ENCODE measurements at places on chromosomes 6 and 20. TPM values are rescaled to one million over a fixed set of nuclear protein-coding genes. Genes with fewer than 3 reads are reported as not detected.

The KIAA1755 gene
- polyA plus RNA-seq, result 2.7 TPM

The ALDH5A1 gene
- 30.7 TPM for polyA plus RNA-seq

The TREML2 gene
- polyA plus RNA-seq, result 0.14 TPM

The ZNF311 gene
- 6.7 TPM for polyA plus RNA-seq

The GSTA2 gene
- not detected for polyA plus RNA-seq

The C6orf132 gene
- 4.1 TPM for polyA plus RNA-seq

The EDN3 gene
- polyA plus RNA-seq, result 7.1 TPM

The ASIP gene
- polyA plus RNA-seq, result 0.49 TPM

The PPP1R16B gene
- 6.9 TPM for polyA plus RNA-seq

The SERPINB6 gene
- 97.4 TPM for polyA plus RNA-seq

The PROCR gene
- 7.6 TPM for polyA plus RNA-seq

The PCK1 gene
- 4.5 TPM for polyA plus RNA-seq

The CD24 gene
- polyA plus RNA-seq, result 1,381 TPM

The CCND3 gene
- polyA plus RNA-seq, result 28.1 TPM

The FUT9 gene
- polyA plus RNA-seq, result 6.7 TPM

The C20orf204 gene
- 0.62 TPM for polyA plus RNA-seq

The WASF1 gene
- polyA plus RNA-seq, result 63.6 TPM

The AGER gene
- 18.0 TPM for polyA plus RNA-seq

The ADGRB3 gene
- 5.1 TPM for polyA plus RNA-seq

The TINAG gene
- 38.7 TPM for polyA plus RNA-seq

The ZNF334 gene
- 33.9 TPM for polyA plus RNA-seq

The SAMD3 gene
- 0.74 TPM for polyA plus RNA-seq

The LAMA2 gene
- polyA plus RNA-seq, result 30.8 TPM

The BMP5 gene
- polyA plus RNA-seq, result 2.8 TPM

The EEF1A1 gene
- 19,777 TPM for polyA plus RNA-seq

The WFDC10B gene
- polyA plus RNA-seq, result not detected

The AKAP12 gene
- polyA plus RNA-seq, result 151 TPM

The SULF2 gene
- 90.4 TPM for polyA plus RNA-seq

The PPP1R10 gene
- polyA plus RNA-seq, result 67.6 TPM

The CCNC gene
- polyA plus RNA-seq, result 92.8 TPM

The SPTLC3 gene
- polyA plus RNA-seq, result 20.1 TPM

The CRISP3 gene
- not detected for polyA plus RNA-seq

The BPIFB4 gene
- not detected for polyA plus RNA-seq

The KHDC1L gene
- 0.69 TPM for polyA plus RNA-seq

The MEI4 gene
- 2.2 TPM for polyA plus RNA-seq

The TREM1 gene
- polyA plus RNA-seq, result not detected

The ADGRF5 gene
- polyA plus RNA-seq, result 24.3 TPM

The COL10A1 gene
- 0.36 TPM for polyA plus RNA-seq

The IL17F gene
- not detected for polyA plus RNA-seq

The RGS17 gene
- polyA plus RNA-seq, result 2.9 TPM

The FOXF2 gene
- polyA plus RNA-seq, result 0.31 TPM

The CNR1 gene
- 0.49 TPM for polyA plus RNA-seq

The PTPN1 gene
- 34.9 TPM for polyA plus RNA-seq

The GJA1 gene
- polyA plus RNA-seq, result 65.7 TPM

The PSORS1C1 gene
- not detected for polyA plus RNA-seq

The VPS52 gene
- polyA plus RNA-seq, result 81.7 TPM

Measured in right renal pelvis (tissue), 4 donors.